ENCODE measurements at places on chromosomes 6 and 20. TPM values are rescaled to one million over a fixed set of nuclear protein-coding genes. Genes with fewer than 3 reads are reported as not detected.

Gene CDSN
- 0.14 TPM for total RNA-seq

Gene ZNF391
- total RNA-seq = 2.0 TPM

- DNase-seq = peak; percentile 35
These were observed 44.8 kb downstream of the UBE2V1 start for GRCh38 chr20:50068041-50068651.

Gene LY6G6F
- total RNA-seq = not detected

GRCh38 chr6:17013701-17014100, 88.1 kb upstream of the STMND1 start:
- DNase-seq = no peak

DNA sequence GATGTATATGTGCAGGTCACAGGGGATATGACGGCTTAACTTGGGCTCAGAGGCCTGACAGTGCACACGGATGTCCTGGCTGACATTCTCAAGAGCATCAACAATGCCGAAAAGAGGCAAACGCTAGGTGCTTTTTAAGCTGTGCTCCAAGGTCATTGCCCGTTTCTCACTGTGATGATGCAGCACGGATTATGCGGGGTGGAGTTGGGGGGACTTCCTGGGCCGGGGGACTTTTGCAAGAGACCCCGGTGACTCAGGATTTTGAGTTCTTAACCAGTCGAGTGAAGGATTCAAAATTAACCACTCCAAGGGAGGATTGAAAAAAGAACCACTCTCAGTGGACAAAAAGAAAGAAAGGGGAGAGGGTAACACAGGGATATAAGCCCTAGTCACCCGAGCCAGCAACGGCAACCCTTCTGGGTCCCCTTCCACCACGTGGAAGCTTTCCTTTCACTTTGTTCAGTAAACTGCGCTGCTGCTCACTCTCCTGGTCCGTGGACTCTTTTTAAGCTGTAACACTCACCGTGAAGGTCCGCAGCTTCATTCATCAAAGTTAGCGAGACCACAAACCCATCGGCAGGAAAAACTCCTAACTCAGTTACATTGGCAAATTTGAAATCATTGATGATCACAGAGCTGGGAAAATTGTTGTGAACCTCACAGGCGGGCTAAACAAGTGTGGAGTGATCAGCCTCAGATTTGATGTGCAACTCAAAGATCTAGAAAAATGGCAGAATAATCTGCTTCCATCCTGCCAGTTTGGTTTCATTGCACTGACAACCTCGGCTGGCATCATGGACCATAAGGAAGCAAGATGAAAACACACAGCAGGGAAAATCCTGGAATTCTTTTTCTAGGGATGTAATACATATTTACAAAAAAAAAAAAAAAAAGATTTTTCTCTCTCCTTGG, 199.3 kb downstream of the ARID1B start:
- no peak for DNase-seq

Gene IL17A
- total RNA-seq = not detected

GRCh38 chr6:5850848-5851255, 155.9 kb downstream of the NRN1 start:
- no peak for DNase-seq

GRCh38 chr6:127299522-127300240, 33.0 kb downstream of the RNF146 start:
- DNase-seq = no peak

- DNase-seq = no peak
These were observed 90.1 kb downstream of the SPTLC3 start for GRCh38 chr20:13098720-13099355.

DNA sequence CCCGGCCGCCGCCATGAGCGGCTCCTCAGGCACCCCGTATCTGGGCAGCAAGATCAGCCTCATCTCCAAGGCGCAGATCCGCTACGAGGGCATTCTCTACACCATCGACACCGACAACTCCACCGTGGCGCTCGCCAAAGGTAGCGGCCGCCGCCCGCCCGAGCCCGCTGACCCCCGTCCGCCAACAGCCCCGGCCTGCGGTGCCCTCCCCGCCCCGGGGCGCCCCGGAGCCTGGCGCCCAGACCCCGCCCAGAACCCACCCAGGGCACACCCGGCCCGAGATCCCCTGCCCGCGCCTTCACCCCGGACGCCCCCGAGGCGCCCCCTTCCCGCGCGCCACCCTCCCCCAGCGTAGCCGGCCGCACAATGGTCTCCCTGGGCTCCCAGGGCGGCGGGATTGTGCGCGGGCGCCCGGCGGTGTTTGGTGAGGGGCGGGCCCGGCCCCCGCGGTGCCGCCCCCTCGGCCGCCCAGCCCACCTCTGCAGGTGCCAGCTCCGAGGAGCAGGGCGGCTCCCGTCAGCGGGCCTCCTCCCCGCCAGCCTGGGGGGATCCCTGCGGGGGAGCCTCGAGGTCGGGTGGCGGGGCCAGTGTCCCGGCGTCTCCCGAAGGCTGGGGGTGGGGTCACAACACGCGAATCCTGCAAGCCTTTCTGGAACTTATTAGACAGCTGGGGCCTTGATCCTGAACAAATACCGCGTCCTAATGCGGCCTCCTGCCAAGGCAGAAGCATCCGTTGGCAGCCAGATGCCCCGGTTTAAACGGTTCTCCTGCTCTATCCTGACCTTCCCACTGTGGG, 577 bp downstream of the LSM14B start:
- DNase-seq = peak; percentile 72

Gene TRAM2
- total RNA-seq = 18.2 TPM

GRCh38 chr6:109687271-109687761, 3.7 kb downstream of the AK9 start:
- no peak for DNase-seq

Gene PNPLA1
- not detected for total RNA-seq

Gene OTOR
- not detected for total RNA-seq

Gene ANKEF1
- total RNA-seq = 2.6 TPM

Gene TRAPPC3L
- total RNA-seq = 0.22 TPM

DNA sequence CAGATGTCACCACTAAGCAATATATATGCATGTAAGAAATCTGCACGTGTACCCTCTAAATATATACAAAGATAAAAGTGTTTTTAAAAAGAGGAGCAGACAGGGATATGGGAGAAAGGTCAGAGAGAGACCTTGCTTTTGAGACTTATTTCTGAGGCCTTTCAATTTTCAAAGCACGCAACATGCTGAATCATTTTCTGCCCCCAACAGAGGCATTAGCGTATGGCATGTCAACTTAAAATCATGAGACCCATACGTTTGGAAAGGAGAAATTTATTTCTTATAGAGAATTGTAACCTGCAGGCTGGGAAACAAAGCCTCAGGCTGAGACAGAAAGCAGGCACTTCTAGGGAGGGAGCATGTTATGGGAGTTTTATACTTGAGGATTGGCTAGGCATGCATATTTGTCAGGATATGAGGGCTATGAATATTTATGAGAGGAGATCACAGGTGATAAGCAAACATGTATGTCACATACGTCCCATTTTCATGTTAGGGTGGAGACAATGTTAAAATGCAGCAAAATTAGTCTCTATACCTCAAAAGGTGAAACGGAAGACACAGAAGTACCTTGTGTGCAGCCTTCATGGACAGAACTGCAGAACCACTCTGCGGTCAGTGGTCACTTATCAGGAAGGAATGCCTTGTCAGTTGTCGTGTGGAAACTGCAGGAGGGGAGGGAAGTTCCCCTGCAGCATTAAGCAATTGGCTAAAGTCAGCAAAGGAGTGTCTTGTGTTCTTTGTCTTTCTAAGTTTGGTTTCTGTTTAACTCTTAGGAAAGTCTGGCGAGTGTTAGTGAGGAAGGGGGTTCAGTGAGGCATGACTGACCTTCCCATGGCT, 6.3 kb upstream of the GABRR2 start:
- no peak for DNase-seq

Gene ENPP5
- total RNA-seq = 13.2 TPM

DNA sequence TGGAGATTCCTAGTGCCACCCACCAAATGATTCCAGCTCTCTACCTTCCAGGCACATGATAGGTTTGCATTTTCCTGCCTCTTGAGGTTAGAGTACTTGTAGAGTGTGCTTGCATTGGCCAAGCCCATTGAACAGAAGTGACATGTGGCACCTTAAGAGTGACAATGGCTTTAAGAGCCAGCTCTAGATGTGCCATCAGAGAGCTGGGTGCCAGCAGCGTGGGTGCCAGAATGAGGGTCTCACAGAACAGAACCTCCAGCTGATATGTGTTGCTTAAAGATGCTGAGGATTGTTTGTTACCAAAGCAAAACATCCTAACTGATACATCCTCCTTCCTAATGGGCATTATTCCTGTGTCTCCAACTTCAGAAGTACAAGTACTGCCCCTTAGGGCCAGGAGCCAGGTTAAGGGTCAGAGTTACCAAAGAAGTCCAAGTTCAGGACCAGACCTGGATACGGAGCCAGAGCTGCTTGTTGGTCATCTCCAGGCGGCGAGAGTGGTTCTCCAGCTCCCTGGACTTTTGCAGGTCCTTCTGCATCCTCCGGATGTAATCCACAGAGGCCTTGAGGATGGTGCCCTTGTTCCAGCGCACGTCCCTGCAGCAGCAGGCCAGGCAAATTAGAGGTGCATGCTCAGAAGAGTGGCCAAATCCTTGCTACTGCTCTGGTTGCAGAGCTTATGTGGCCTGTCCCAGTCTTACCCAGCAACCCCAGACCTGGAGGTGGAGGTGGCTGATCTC, 47.5 kb downstream of the MDFI start:
- no peak for DNase-seq

Gene PRKN
- 20.2 TPM for total RNA-seq

Gene ANKRD6
- total RNA-seq = 22.3 TPM

GRCh38 chr6:134230940-134231339, 87.0 kb downstream of the SGK1 start:
- DNase-seq = no peak

DNA sequence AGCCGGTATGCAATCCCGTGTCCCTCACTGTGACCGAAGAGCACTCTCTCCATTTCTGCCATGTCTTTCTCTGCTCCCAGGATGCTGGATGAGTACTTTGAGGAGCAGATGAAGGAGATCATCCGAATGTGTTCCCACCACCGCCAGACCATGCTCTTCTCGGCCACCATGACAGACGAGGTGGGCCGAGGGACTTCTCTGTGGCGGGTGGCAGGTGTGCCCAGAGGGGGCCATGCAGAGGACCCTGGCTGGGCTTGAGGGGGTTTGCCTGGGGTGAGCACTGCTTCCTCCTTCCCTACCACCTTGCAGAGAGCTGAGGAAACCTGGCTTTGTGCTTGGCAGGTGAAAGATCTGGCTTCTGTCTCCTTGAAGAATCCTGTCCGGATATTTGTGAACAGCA, 14.0 kb downstream of the DDX27 start:
- DNase-seq = no peak

- DNase-seq = no peak
These were observed 81.2 kb downstream of the DACT2 start for GRCh38 chr6:168238159-168238909.

Gene DUSP22
- total RNA-seq = 61.0 TPM

Gene FAXC
- 0.06 TPM for total RNA-seq

Gene PDE7B
- total RNA-seq = 8.3 TPM

Gene SNRNP48
- 15.2 TPM for total RNA-seq

DNA sequence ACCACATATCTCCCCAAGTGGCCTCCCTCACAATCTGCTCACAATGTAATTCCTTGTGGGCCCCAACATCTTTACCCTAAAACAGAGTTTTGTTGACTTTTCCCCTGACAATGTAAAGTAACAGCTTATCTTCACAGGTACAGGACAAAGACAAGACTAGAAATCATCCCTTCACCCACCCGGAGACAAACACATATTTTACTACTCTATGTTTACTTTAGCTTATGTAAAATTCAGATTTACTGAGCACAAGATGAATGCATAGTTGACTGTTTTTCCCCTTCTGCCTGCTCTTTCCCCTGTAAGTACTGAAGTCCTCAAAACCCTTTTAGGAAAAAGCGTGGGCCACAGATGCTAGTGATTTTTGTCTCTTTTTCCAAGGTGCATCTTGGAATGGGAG, 61.0 kb downstream of the RPP21 start:
- no peak for DNase-seq

DNA sequence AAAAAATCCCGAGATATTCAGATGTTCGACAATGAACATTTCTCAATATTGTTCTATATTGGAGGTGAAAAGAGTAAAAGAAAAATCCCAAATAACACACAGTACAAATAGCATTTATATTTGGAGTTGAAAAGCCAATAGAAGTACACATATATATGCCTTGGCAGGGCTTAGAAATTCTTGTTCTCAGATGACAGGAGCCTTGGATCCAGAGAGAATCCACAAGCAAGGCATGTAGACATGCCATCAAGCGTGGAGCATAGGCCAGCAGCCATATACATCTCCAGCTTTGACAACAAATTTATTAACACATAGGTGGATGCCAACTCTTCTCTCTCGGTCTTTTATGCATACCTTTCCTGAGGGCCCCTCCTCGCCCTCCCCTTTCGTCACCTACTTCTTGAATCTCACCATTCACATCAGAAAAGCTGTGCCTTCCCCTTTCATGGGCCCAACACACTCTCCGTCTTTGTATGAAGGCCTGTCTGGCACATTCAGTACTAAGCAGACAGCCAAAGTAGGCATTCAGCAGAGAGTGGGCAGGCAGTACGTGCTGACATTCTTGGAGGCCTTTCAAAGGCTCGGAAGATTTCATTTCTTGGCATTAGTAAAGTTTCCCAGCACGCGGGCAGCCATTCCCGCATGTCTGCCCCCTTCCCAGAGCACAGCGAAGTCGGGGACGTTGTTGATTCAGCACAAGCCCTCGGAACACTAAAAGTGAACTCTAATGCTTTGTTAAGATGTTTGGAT, 18.2 kb downstream of the NEDD9 start:
- DNase-seq = no peak

Gene PAQR8
- total RNA-seq = 6.1 TPM

DNA sequence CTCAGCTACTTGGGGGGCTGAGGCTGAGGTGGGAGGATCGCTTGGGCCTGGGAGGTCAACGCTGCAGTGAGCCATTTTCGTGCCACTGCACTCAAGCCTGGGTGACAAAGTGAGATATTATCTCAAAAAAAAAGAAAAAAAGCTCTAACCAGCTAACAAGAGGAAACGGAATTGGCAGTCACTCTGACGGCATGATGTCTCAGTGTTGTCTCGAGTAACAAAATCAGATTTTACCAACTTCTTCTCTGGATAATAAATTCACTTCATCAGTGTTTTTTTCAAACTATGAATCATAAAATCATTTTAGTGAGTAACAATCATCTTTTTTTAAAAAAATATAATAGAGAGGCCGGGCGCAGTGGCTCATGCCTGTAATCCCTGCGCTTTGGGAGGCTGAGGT, 12.6 kb downstream of the KIF16B start:
- DNase-seq = no peak

DNA sequence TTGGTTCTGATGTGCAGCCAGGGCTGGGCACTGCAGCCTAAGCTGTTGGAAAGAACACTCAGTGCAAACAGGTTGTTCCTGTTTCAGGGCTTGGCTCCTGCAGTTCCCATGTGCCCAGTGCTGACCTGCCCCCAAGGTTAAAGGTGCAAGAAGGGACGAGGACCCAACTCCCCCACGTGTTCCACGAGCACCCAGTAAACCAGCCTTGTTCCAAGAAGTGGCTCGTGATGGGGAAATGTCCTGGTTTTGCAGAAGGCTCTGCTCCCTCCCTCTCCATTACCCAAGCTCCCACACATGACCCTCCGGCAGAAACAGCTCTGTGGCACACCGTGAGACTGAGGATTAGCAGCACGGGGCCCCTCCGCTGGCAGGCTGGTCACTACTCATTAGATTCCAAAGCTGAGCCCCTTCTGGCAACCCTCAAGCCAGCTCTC, 9.4 kb downstream of the ACSS1 start:
- DNase-seq = no peak

Measured in right cardiac atrium (tissue), 5 donors.